ENCODE measurements at places on chromosomes 1 and 21.

DNA sequence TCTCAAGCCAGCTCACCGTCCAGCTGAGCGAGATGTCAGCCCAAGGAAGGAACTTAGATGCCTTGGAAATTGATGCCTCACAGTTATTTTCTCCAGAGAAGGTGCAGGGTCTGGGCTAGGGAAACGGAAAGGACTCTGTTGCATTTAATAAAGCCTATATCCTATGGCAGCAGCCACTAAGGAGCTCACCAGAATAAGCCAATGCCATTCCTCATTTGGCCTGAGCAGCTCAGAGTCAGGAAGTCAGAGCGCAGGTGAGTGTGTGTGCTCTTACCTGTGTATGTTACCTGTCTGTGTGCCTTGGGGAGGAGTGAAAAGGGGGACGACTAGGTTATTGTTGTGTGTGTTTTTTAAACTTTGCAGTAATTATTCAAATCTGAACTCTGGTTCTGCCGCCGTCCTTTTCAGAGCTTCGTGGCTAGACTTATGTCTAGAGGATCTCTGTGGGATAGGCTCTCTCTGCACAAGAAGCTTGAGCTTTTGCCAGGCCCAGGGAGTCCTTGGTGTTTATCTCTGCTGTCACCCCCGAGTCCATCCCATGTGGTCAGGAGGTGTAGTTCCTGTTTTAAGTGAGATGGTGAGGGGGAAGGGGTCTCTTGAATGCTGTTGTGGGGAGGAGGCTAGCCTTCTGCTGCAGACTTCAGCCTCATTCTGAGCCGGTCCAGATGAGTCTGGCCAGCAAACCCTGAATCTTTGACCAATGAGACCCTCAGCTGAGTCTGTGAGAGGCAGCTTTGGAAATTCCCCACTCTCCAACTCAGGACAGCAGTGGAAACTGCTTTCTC lies 2.4 kb downstream of the TMCC2 start:
- no peak for DNase-seq

DNA sequence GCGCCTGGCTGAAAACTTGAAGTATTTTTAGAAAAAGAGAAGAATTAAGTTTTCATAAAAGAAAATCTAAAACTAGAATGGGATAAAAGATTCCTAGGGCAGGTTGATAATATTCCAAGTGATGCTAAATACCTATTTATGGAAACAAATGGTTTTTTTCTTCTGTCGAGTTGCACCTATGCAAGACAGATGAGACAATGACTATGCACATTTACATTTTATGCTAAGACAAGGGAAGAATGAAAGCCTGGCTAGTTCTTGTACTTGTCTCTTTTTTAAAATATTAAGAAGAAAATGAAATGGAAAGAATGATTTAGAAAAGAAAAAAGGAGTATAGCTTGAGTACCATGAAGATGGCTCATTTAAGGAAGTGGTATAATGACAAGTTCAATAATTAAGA lies 24.4 kb upstream of the USP24 start:
- no peak for DNase-seq

DNA sequence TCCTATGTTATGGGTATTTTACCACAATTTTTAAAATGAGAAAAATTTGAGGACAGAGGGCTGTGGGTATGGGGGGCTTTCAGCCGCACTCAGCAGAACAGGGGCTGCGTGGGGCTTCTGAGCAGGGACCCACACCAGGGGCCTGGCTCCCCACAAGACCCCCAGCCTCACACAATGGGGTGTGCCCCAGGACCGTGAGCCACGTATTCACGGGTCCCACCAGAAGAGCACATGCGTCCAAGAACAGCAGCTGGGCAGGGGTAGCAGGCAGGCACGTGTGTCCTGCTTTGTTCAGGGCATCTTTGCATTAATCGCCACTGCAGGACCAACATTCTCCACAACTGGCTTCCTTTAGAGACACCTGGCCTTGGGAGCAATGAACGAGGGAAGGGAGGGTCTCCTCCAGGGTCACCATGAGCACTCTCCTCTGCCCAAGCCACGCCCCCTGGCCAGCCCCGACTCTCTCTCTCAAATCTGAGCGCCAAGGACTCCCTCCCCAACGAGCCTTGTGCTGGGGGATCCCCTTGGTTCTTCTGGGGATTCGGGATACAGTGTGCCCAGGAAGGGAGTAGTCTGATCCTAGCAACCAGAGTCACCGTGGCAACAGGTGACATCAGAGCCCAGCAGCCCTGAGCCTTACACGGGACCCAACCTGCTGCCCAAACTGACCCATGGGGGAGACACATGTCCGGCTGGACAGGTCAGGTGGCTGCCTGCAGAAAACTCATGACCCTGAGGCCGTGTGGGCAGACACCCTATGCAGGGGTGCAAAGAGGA lies 7.4 kb upstream of the ARF1 start:
- no peak for DNase-seq

- no peak for DNase-seq
These were observed 3.2 kb upstream of the DENND1B start for GRCh38 chr1:197778366-197778945.

GRCh38 chr1:18723701-18724411 lies 93.2 kb downstream of the PAX7 start:
- no peak for DNase-seq

- peak; percentile 57 for DNase-seq
These were observed 5.6 kb downstream of the OSBPL9 start for GRCh38 chr1:51622455-51622913.

- no peak for DNase-seq
These were observed 22.3 kb downstream of the C1orf146 start for GRCh38 chr1:92240034-92240433.

GRCh38 chr21:35509001-35509704 lies 460.1 kb upstream of the RUNX1 start:
- DNase-seq: no peak

GRCh38 chr1:226782845-226783601 lies 43.9 kb upstream of the ITPKB start:
- DNase-seq: no peak

GRCh38 chr1:161737625-161738024 lies 12.0 kb upstream of the DUSP12 start:
- no peak for DNase-seq

DNA sequence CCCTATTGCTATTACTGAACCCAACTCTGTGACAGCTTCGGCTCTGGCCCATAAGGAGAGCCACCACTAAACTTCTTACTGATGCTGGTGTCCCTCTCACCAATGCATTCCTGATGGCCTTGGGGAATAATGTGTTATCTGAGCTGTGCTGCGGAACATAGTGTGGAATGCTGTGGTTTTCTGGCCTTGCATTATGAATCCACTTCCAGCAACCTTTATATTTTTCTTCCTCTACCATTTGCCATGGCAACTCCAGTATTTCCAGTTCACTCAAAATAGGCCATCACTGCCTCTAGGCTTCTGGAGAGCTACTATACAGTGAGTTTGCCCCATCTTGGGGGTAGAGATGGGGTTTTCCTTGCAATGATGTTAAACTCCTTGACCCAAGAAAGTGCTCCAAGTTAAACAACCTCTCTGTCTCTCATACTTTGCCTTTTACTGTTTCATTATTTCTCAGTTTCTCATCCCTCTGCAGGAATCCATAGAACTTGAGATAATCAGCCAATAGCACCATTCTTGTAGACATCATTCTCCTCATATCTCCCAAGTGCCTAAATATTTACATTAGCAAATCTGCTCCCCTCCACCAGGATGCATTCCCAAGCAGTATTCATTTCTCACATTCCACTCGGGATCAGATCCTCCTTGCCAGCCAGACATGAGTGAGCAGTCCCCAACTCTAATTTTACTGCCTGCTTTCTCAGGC lies 11.1 kb upstream of the RAVER2 start:
- DNase-seq: no peak

- DNase-seq: no peak
These were observed 198.2 kb downstream of the GREM2 start for GRCh38 chr1:240413732-240414131.

- no peak for DNase-seq
These were observed 378.9 kb downstream of the KCNH1 start for GRCh38 chr1:210754878-210755665.

GRCh38 chr1:41890825-41891198 lies 27.9 kb downstream of the HIVEP3 start:
- no peak for DNase-seq

- no peak for DNase-seq
These were observed 12.5 kb downstream of the KCNN3 start for GRCh38 chr1:154857441-154858215.

DNA sequence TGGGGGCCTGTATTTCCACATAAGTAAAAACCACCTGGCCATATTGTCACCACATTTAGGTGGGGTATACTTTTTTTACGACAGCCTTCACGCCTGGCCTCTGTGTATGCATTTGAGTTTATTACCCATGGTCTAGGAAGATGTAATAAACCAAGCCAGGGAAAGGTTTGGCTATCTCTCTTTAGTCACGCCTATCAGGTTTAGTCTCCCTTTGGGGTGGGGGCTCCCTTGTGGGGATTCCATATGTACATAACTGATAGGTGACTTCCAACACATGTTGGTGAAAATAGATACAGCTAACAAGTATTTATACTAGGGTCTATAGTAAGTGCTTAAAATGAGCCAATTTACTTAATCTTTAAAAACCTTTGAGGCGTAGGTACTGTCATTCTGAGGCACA lies 4.2 kb downstream of the YBX1 start:
- DNase-seq: no peak

DNA sequence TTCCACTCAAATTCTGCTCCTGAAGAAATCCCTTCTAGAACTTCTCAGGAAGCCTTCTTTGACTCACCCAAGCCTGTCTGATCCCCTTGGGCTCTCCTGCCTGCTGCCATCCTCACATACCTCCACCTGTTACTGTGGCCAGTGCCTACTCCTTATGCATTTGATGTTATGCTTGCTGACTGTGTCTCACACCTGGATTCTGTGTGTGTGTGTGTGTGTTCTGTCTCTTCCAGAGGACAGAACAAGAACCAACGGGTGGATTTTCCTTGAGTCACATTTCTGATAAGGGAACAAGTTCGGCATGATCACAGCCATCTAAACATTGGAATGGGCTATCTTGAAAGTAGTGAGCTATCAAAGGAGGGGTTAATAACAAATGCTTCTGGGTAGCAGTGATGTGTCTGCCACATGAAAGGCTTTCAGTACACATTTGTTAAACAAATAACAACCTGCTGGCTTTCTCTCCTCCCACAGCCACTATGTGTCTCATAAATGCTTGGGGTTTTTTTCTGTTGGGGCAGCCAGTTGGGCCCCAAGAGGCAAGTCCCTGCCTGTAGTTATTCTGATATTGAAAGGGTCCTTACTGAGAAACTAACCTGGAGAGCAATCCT lies 8.9 kb upstream of the GPR37L1 start:
- DNase-seq: no peak

DNA sequence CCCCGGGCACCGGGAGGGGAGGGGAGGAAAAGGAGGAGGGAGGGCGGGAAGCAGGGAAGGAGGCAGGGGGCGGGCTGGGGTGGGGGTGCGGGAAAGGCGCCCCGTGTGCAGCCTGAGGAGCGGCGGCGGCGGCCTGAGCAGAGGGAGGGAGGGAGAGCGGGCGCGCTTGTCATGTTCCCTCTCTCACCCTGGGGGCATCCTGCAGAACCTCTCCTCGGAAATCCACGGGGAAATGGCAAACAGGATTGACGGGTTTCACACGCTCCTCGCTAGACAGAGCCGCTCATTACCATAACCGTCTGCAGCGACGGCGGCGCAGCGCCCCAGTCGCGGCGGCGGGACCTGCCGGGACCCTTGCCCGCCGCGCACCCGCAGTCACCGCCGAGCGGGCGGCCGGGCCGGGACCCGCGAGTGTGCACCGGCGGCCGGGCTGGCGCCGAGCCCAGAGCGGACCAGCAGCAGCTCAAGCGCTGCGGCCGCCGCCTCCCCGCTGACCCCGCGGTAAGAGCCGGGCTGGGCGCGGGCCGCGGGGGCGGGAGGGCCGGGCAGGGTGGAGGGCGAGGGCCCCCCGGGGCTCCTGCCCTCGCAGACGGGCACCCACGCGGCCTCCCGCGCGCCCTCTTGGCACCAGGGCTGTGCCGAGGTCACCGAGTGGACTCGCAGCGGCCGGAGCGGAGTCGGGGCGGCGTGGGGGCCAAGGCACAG lies at the start of gene SERTAD4:
TSS of gene SERTAD4 (plus strand) at position 286 of the 705 bp plus-strand sequence. CDS start 5,165 bp downstream, outside the sequence.
- no peak for DNase-seq

DNA sequence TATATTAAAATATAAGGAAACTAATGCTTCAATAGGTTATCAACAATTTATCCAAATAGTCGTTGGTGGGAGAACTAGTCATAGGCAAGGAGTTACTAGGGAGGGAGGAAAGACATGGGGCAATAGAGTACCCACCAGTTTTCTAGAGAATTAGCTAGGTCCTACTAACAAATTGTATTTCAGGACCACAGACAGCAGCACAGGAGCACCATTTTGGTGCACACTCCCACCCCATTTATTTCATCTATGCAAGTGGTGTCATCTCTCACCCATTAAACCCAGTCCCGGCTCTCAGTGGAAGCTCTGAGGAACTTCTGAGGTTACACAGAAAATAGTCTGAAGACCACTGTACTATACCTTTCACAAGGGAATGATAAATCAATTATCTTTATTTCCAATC lies 89.0 kb upstream of the BCAR3 start:
- no peak for DNase-seq

DNA sequence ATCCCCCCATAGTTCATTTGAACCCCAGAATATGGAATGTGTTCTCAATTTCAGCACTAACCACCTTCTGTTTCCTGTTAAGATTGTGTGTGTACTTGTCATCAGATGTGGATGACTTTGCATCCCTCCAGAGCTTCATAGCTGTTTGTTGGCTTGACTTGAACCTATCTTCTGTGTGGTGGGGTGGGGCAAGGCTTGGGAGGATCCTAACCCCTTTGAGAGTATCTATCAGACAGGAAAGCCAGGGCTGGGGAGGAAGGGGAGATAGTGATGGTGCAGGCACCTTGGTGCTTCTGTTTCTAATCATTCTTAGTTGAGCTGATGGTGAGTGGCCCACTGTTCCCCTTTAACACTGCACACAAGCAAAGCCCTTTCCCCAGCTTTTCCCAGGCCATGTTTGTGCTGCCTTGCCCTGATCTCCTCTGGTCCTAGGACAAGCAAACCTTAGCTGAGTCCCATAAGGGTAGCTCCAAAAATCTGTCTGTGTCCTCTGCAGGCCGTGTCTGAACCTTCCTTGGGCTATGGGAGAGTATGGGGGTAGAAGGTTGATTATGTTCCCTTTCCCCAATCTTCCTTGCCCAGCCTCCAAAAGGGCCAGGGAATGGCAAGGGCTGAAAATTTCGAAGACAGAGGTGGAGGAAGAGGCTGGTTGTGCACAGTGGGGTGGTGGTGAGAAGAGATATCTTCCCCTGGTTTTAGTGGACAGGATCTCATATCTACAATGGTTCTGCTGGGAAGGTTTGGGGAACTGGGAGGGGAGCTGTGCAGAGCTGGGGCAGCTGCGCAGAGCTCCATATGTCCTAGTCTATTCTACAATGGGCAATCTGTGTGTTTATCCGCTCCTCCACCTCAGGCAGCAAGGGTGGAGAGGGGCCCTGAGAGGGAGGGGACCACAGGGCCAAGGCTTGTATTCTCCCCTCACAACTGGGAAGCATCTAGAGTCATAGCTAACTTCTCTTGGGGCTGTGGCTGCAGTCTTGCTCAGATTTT lies 1.4 kb downstream of the NHLH1 start:
- no peak for DNase-seq

DNA sequence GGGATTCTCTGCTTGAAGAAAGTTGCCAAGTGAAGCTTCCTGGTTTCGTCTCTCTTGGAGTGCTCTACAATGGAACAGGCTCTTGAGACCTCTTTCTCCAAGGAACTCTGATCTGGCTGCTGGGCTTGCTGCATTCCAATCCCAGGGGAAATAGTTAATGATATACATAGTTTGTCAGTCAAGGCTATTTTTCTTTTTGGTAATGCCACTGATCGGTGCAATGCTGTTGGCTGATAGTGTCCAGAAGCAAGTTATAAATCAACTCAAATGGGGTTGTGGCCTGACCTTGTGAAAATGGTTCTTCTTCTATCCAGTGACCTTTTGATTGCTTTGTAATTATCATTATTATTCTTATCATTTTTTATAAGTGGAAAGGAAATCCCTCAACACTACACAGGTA lies 48.4 kb upstream of the TNFSF18 start:
- DNase-seq: no peak

Data from CD4-positive, alpha-beta T cell treated with Interleukin-15 for 1 hour (primary cell).